ENCODE measurements at places on chromosomes 1 and 21. TPM values are rescaled to one million over a fixed set of nuclear protein-coding genes. Genes with fewer than 3 reads are reported as not detected.

The RPS6KA1 gene
- 7.0 TPM for total RNA-seq

The GSTM5 gene
- 4.4 TPM for total RNA-seq

The DMBX1 gene
- not detected for total RNA-seq

The TRIM63 gene
- total RNA-seq: not detected

The SLC25A34 gene
- 0.39 TPM for total RNA-seq

The KIAA1614 gene
- total RNA-seq: 4.5 TPM

The FAM72A gene
- 2.2 TPM for total RNA-seq

The DPT gene
- total RNA-seq: not detected

The S100B gene
- total RNA-seq: not detected

The TRPM2 gene
- not detected for total RNA-seq

The OR2G6 gene
- not detected for total RNA-seq

The TPM3 gene
- 401 TPM for total RNA-seq

Data from subcutaneous preadipocyte (primary cell).